ENCODE measurements at places on chromosomes 11 and 22.

DNA sequence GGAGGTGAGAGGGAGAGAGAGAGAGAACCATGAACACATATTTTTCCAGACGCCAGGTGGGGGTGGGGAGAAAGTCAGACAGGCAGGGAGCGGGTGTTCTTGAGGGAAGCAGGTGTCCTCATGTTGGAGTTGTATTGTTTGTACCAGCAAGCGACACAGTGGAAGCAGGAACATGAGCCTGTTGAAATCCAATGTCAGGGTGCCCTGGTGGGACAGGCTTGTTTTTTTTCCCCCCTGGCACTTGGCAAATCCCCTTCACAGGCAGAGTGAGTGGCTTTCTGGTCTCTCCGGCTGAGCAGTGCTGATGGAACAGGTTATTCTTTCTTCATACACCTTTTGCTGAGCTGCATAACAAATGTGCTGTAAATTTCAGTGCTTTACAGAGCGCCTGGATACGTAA, 125.6 kb downstream of the GRIK4 start:
- DNase-seq = no peak

- no peak for DNase-seq
These were observed 47.7 kb downstream of the LRFN4 start for GRCh38 chr11:66904561-66904960.

DNA sequence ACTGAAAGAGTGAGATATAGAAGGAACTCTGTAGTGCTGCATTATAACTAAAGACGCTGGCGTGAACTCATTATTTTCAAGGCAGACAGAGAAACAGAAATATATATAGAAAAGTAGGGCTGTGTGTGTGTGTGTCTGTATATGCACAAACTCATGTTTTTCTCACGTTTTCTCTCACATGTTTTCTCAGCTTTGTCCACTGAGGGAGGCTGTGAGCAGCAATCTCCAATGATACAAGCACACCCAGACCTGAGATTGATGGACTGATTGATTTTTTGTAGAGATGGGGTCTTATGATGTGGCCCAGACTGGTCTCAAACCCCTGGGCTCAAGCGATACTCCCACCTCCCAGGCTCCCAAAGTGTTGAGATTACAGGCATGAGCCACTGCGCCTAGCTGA, 122.5 kb downstream of the SERGEF start:
- DNase-seq = no peak

- no peak for DNase-seq
These were observed 437.7 kb downstream of the SOX6 start for GRCh38 chr11:15918674-15919073.

- DNase-seq = no peak
These were observed 378.3 kb downstream of the INSC start for GRCh38 chr11:15493066-15493465.

- DNase-seq = no peak
These were observed 1.6 kb upstream of the LGALS2 start for GRCh38 chr22:37581504-37581903.

GRCh38 chr11:12388173-12388572, 10.8 kb downstream of the PARVA start:
- no peak for DNase-seq

DNA sequence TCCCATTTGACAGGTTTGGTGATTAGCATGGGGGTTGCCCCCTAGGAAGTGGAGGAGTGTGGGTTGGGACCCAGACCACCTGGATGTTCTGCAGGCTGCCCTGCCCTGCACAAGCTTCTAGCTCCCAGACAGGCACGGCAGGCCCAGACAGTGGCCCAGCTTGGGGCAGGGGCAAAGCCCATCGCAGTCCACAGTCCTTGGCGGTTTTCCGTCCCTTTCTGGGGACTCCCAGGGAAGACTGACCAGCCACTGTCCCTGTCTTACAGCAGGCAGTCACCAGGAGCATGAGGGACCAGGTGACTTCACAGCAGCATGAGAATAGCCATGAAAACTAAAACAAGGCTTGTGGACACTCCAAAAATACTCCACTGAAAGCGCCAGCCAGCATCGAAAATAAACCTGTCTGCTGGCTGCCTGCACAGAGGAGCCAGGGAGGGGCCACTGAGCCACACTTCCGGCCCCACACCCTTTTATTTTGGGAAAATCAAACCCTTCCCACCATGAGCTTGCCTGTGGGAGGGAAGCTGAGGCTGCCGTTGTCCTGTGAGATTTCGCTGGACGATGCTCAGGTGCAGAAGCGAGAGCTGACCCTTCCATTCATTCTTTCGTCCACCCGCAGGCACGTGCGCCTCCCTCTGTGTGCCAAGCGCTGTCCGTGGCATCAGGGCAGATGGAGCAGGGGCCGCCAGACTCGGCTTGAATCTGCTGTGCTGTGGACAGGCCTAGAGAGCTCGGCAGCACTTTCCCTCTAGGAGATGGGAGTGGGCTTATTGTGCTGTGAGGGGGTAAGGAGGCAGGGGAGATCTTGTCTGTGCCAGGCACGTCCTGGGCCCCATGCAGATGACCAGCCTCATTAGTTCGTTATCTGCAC, 28.0 kb downstream of the FADD start:
- DNase-seq = no peak

DNA sequence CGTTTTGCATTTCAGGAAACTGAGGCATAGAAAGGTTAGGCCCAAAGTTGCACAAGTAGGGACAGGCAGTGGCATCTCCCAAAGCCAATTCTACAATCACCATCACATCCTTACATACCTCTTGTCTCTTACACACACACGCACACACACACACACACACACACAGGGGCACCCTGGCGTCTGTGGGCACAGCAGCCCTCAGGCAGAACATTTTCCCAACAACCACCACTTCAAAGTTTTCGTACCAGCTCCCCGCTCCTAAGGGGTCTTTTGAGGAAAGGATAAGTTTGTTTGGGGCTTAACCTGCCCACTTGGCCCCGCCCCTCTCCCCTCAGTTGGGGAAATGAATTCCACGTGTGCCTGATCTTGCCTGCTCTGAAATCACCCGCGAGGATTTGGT, 14.7 kb upstream of the LRRC32 start:
- DNase-seq = no peak

DNA sequence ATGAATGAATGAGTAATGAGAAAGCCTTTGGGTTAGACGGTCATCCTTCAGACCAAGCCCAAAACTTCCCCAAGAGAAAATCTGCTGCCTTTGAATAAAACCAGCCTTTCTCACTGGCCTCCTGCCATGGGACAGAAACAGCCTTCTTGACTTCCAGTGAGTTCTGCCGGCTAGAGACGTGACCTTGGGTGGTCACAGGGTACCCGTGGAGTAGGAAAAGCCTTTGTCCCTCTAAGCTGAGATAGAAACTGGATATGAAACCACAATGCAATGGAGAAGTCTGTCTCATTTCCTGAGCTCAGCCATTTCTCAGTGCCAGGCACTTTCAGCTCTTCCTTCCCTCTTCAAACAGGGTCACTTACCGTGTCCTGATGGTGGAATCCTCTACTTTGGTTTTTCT, 21.2 kb upstream of the YWHAH start:
- DNase-seq = no peak

DNA sequence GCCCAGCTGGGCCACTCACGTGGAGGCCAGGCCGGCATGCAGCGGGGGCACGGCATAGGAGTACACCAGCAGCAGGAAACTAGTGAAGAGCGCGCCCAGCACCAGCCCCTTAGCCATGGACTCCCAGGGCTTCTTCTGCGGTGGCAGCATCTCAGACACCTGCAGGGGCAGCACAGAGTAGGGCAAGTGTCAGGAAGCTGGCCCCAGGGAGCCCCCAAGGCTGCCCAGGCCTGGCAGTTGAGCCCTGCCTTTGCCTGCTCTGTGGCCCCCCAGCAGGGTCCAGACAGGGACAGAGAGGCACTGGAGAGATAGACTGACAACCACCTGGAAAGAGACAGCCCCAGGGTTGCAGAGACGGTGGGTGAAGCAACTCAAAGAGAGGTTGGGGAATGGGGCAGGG, 10.7 kb upstream of the SEC14L6 start:
- DNase-seq = no peak

DNA sequence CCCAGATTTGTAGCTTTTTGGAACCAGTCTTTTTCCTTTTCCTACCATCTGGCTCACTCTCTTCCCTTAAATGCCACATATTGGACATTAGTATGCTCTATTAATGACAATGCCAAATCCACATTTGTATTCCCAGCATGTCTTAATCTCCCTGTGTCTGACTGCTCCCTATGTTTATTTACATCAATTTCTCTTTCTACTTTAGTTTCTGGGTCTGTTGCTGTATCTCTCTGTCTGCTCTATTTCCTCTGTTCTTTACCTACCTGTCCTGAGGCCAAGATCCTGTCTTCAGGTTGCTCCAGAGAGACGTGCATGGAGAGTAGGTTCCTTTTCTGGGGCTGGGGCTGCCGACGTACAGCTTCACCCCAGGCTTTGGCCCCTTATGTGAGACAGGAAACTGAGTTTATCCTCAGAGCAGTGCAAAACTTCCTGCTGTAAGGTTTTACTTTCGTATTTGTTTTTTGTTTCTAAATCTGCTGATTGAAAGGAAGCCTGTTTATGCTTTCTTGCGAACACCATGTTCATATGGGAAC, 25.6 kb downstream of the OR2AG2 start:
- DNase-seq = no peak

DNA sequence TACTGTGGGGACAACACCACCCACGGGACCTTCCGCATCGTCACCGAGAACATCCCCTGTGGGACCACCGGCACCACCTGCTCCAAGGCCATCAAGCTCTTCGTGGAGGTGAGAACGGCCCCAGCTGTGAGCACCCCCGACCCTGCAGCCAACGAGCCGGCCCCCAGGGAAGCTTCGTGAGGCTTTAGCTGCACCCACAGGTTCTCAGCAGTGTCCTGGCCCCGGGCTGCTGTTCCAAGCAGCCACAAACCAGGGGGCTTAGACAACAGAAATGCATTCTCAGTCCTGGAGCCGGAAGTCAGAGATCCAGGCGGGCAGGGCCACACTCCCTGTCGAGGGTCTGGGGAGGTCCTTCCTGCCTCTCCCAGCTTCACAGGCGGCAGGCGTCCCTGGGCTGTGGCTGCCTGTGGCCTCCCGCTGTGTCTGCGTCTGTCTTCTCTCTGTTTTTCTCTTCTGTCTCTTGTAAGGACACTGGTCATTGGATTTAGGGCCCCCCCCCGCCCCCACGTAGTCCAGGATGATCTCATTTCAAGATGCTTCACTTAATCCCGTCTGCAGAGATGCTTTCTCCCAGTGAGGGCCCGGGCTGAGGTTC, 12.5 kb downstream of the MUC5B start:
- no peak for DNase-seq

- DNase-seq = no peak
These were observed 2.0 kb upstream of the UBXN1 start for GRCh38 chr11:62680825-62681240.

- no peak for DNase-seq
These were observed 189.5 kb downstream of the DDX10 start for GRCh38 chr11:108854346-108854745.

DNA sequence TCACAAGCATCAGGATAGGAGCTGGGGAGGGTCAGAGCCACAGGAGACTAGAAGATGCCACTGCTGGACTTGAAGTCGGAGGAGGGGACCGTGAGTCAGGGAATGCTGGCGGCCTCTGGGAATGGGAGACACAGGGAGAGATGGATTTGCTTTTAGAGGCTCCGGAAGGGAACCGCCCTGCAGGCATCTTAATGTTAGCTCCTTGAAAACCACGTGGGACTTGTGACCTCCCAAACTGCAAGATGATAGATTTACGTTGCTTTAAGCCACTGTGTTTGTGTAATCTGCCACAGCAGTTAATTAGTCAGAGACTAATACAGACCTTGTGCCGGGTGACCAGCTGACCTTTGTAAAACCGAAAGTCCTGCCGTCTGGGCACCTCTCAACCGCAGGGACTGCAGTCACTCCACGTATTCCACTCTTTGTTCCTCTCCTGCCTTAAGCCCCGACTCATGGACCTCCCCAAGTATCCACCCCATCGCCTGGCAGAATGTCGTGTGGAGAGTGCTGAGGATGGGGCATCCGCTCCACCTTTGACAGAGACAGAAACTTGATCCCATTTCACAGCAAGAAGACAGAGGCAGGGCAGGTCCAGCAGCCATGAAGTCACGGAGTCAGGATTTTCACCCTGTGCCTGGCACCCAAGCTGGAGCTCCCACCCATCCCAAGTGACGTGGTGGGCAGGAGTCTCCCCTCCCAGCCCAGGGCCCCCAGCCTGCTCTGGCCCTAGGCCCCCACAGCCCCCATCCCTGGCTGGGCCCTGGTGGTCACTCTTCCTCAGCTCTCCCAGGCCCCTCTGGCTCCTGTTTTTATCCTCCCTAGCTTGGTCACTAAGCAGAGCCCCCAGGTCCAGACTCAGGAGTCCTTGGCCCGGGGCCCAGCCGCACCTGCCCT, 19.4 kb upstream of the CTSD start:
- DNase-seq = no peak

- no peak for DNase-seq
These were observed 5.6 kb downstream of the NRGN start for GRCh38 chr11:124745270-124745834.

DNA sequence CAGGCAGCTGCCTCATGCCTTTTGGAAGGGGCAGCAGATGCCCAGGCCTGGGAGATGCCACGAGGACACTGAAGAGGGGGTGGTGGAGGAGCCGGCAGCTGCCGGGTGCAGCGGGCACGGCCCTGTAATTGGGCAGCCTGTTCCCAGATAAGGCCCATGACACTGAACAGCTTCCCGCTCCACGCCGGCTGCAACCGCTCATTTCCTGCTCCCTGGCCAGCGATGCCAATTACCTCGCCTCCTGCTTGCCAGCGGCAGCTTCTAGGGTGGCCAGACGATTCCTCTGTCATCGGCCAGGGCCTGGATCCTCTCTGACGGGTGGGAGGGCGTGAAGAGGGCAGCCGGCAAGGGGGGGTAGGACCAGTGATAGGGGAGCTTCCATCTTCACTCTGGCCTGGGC, 22.8 kb downstream of the FLRT1 start:
- no peak for DNase-seq

Measured in activated CD4-positive, alpha-beta T cell treated with anti-CD3 and anti-CD28 coated beads for 24 hours (primary cell).